Renal cortex interstitium (tissue), 15 donors: ENCODE measurements at places on chromosomes 2 and 18. TPM values are rescaled to one million over a fixed set of nuclear protein-coding genes. Genes with fewer than 3 reads are reported as not detected.

ITPRIPL1 gene
- 3.8 TPM for polyA plus RNA-seq

TCF23 gene
- polyA plus RNA-seq = 0.62 TPM

COL3A1 gene
- 939 TPM for polyA plus RNA-seq

IL36B gene
- polyA plus RNA-seq = not detected

CERKL gene
- polyA plus RNA-seq = 15.7 TPM

ALPP gene
- polyA plus RNA-seq = not detected

REG3G gene
- polyA plus RNA-seq = not detected

AUP1 gene
- 93.2 TPM for polyA plus RNA-seq

FAM237A gene
- not detected for polyA plus RNA-seq

YPEL5 gene
- 99.4 TPM for polyA plus RNA-seq

PROKR1 gene
- polyA plus RNA-seq = 0.64 TPM

CHRND gene
- 0.85 TPM for polyA plus RNA-seq

KCNG2 gene
- not detected for polyA plus RNA-seq

EMILIN1 gene
- polyA plus RNA-seq = 96.3 TPM
